ENCODE measurements at places on chromosomes 6 and 20.

- no peak for DNase-seq
Measured at GRCh38 chr6:167420177-167420576, 95.3 kb downstream of the TTLL2 start.

DNA sequence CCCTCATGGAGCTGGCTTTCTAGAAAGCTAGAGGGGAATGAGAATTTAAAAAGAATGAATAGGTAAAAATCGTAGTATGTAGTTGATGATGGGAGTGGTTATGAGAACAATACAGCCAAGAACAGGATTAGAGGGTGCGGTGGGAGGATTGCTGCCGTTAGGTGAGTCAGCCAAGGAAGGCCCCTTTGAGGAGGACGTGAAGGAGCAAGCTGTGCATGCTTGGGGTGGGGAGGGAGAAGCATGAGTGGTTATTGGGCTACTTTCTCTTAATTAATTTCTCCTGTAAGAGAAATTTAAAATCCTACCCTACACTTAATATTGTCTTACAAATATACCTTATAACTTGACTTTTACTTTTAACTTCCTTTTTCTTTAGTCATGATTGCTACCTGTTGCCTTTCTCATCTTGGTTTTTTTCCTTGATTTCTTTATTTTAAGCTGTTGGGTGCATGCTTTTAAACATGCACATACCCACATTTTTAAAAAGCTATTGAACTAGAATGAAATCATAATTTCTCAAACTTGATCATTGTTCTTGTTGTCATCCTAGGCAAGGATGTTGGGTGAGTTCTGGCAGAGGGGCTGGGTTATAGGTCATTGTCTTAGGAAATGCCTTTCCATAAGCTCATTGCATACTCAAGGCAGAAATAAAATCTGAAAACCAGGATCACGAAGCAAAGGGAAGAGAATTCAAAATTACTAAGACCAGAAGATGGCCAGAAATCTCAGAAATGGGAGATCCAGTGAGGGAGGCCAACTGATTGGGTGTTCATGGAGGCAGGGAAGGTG lies 114.5 kb downstream of the TCP11 start:
- DNase-seq: no peak

DNA sequence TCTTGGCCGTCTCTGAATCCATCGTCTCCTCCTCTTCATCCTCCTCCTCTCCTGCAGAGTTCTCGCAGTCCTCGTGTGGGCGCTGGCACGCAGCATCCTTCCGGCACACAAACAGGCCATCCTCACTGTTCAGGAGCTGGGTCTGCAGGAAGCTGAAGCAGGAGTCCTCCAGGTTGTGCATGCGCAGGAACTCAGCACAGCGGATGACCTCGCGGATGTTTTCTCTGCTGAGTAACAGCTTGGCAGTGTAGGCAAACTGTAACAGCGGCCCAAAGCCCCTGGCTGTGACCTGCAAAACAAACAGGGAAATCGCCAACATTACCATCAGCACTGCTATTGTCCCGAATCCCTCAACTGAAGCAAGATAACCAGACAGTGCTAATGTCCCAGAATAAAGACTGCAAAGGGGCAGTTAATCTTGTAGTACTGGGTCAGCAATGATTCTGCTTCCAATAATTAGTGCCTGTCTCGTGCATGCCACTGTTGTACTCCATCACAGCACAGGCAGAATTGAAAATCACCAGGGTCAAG lies 57.4 kb downstream of the GJA10 start:
- no peak for DNase-seq

DNA sequence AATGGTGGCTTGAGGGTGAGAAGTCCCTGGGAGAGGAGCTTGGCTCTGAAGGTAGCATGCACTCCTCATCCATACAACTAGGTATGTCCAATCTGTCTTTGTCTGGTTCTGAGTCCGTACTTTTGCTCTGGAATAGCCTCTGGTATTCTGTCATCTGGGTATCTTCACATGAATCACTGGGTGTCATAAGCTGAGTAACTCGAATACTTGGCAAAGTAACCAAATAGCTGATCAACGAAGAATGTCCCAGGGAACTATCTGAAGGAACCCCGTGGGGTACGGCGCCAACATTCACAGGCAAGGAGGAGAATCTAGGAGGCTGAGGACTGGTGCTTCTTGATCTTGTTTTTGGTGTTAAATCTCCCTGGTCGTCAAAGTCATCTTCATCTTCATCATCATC lies 184.8 kb downstream of the HIVEP2 start:
- no peak for DNase-seq

- DNase-seq: no peak
Measured at GRCh38 chr20:699342-699741, 23.7 kb upstream of the SCRT2 start.

DNA sequence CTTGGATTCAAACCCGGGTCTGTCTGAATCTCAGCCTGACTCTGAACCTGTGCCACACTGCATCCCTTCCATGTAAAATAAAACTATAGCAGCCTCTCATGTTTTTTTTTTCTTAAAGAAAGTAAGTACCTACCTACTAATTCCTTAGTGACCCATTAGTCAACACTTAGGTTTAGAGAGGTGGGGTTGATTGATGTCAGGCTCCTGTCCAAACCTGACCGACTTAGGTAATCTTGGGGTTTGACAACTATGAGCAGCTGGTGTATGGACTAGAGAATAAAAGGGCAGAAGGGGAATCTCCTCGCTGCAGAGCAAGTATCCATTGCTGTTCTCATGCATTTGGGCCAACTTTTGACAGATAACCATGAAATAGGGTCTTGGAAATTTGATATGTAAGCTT lies 6.5 kb downstream of the NKAIN2 start:
- no peak for DNase-seq

- no peak for DNase-seq
Measured at GRCh38 chr6:12516070-12516469, 200.5 kb upstream of the PHACTR1 start.

DNA sequence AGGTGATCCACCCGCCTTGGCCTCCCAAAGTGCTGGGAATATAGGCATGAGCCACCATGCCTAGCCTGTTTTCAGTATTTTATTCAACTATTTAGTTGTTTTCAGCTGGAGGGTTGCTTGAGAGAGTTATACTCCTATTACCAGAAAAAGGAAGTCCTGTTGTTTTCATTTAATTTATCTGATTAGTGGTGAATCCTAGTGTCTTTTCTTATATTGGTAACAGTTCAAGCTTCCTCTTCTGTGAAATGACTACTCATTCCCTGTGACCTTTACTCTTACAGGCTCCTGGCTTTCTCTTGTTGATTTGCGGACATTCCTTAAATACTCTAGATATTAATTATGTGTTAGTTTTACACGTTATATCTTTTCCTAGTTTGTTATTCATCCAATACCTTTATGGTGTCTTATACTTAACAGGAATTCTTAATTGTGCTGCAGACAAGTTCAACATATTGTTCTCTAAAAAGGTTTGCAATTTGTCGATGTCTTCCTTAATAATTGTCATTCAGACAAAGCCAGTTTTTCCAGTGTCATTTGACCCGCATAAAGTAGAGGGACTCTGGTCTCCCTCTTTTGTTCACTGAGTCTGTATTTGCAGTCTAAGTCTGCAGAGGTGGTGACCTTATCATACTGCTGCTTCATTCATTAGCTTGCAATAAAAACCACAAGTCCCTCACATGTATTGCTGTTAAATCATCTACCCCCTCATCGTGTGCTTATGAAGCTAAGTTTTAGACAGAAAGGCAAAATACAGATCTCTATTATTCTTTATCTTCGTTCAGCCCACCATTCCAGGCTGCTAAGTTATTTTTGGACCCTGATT lies 51.4 kb downstream of the ZBTB9 start:
- no peak for DNase-seq

DNA sequence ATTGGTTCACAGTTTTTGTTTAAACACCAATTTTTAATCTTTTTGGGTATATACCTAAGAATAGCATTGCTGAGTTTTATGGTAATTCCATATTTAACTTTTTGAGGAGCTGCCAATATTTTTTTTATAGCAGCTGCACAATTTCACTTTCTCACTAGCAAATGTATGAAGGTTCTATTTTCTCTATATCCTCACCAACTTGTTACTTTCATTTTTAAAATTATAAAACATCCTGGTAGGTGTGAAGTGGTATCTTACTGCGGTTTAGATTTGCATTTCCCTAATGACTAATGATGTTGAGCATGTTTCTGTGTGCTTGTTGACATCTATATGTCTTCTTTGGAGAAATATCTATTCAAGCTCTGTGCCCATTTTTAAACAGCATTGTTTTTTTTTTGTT lies 452.1 kb downstream of the GRIK2 start:
- no peak for DNase-seq

DNA sequence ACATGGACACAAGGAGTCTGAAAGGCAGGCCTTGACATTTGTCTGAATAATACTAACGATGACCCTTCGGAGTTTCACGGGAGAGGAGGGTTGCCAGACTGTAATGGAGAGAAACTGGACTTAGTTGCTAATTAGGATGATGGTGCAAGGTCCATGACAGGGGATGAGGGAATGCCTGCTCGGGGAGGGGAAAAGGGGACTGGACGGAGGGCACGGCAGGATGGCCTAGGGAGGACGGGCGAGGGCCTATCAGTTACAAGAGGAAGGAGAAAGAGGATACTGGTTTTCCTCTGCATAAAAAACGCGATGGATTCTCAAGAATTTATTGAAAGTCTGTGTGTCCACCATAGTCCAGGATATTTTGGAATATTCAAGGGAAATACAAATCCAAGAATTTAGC lies 42.7 kb downstream of the IRAK1BP1 start:
- DNase-seq: no peak

Measured in stimulated activated CD8-positive, alpha-beta memory T cell treated with anti-CD3 and anti-CD28 coated beads, Interleukin-12 subunit alpha, Interleukin-12 subunit beta, amount 100 ng/mL, for 1 hour (primary cell).